Stimulated activated CD4-positive, alpha-beta T cell treated with anti-CD3 and anti-CD28 coated beads, Interleukin-4, amount 100 ng/mL, for 1 hour (primary cell): ENCODE measurements at places on chromosomes 3 and 15.

- no peak for DNase-seq
These were observed 126.0 kb downstream of the MYLK start for GRCh38 chr3:123758081-123758564.

GRCh38 chr3:98027085-98027446 is 8.0 kb downstream of the GABRR3 start:
- no peak for DNase-seq

- no peak for DNase-seq
These were observed 54.0 kb upstream of the NEO1 start for GRCh38 chr15:72998226-72998625.

GRCh38 chr3:13877911-13878280 is 2.0 kb downstream of the WNT7A start:
- DNase-seq: no peak

- DNase-seq: no peak
These were observed 20.4 kb downstream of the RARRES1 start for GRCh38 chr3:158711886-158712285.

GRCh38 chr15:33700695-33701303 is 267.5 kb upstream of the CHRM5 start:
- peak; percentile 61 for DNase-seq

GRCh38 chr3:62918777-62919176 is 43.6 kb upstream of the CADPS start:
- DNase-seq: no peak
